ENCODE measurements at places on chromosomes 4 and X.

DNA sequence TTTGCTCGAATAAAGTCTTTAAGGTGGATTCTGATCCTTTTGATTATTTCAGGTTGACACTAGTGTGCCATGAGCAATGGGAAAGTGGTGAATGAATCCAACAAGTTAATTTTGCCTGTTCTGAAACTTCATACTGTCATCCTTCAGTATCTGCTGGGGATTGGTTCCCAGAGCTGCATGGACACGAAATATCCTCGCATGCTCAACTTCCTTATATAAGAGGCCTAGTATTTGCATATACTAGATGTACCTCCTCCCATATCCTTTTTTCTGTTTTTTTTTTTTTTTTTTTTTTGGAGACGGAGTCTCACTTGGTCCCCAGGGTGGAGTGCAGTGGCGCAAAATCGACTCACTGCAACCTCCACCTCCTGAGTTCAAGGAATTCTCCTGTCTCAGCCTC, 23.0 kb upstream of the PDS5A start:
- DNase-seq, result no peak

- DNase-seq, result no peak
Observed at GRCh38 chr4:53654300-53654758, 63.0 kb upstream of the LNX1 start.

- DNase-seq, result no peak
Observed at GRCh38 chr4:115871596-115871995, 758.2 kb upstream of the NDST4 start.

- DNase-seq, result no peak
Observed at GRCh38 chr4:121741751-121742150, 23.2 kb downstream of the SMIM43 start.

GRCh38 chr4:32876546-32876945, 2156.4 kb downstream of the PCDH7 start:
- no peak for DNase-seq

Measured in activated T-cell treated with anti-CD3 and anti-CD28 coated beads for 4 hours (primary cell).